ENCODE measurements at places on chromosomes 12 and 14.

DNA sequence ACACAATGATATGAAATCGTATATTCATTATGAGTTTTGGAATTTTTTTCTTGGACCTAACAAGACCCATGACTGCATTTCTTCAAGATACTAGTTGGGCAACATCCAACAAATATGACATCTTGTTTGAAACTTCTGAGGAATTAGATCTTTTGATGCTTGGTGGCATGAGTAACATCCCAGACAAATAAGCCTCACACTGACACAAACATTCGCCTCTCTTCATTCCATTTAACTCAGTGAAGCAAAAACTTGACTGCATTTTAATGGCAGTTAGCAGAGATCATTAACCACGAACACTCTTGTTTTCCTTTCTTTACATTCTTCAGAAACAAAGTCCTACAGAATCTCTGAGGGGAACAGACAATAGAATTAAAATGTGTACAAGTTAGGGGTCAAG, 758.3 kb downstream of the C12orf50 start:
- peak; percentile 23 for DNase-seq

- peak; percentile 88 for DNase-seq
Observed at GRCh38 chr12:2286461-2287131, 233.8 kb downstream of the CACNA1C start.

DNA sequence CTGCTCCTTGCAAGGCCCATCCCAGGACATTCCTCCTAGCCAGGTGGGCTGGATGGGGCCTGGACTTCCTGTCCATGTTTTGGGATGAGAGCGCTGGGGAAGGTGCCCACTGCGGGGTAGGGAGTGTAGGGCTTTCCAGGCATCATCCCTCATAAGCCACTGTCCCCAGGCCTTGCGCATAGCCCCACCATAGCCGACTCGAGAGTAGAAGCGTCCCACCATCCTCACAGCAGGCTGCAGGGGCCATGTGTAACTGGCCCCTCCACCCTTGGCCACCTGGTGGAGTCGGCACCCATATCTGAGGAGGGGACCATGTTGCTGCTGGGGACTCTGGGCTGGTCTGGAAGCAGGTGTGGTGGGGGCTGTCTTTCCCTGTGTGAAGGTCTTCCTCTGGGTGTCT, 30.5 kb downstream of the SH2B3 start:
- no peak for DNase-seq

GRCh38 chr14:68473794-68474193, 319.1 kb downstream of the ZFP36L1 start:
- DNase-seq = no peak

DNA sequence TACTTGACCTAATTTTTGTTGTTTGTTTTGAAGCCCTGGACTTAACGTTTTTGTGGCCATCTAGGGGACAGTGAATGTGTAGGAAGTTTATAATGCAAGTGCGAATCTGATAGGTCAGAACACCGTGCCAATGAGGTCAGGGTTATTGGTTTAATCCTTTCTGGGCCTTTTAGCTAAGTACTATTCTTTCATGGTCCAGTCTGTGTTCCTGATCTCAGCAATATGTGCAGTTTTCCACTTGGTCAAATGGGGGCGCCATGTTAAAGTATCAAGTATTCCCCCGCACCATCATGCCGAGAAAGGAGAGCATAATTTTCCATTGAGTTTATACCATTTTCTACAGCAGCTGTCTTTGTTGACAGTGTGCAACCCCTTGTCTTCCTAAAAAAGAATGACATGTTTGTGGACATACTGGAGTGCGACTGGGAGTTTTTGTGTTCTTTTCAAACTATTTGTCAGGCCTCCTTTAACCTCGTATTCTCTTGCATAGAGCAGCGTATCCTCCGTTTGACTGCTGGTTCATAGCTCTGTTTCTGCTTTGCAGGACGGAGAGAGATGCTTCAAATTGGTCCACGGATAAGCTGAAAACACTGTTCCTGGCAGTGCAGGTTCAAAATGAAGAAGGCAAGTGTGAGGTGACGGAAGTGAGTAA, 1.3 kb downstream of the AHSA1 start:
- DNase-seq = peak; percentile 77

- DNase-seq = no peak
Observed at GRCh38 chr14:100419856-100420255, 96.7 kb downstream of the SLC25A47 start.

DNA sequence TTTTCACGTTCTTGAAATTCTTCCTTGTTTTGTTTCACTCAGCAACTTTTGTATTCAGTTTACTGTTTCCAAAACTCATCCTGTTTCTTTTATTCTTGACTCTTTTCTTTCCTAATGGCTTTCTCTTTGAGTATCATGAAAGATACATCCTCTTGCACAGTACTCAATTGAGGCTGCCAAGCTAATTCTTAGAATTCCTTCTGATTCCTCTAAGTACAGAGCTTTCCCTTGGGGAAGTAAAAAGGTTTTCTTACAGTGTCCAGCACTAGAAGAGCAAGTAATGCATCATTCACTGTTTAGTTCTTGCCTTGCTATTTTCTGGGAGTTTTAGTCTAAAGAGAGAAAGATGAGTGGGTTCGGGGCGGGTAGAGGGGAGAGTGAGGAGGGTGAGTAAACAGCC, 154.1 kb downstream of the NEDD1 start:
- no peak for DNase-seq

- no peak for DNase-seq
Observed at GRCh38 chr14:100612986-100613385, 25.8 kb upstream of the BEGAIN start.

DNA sequence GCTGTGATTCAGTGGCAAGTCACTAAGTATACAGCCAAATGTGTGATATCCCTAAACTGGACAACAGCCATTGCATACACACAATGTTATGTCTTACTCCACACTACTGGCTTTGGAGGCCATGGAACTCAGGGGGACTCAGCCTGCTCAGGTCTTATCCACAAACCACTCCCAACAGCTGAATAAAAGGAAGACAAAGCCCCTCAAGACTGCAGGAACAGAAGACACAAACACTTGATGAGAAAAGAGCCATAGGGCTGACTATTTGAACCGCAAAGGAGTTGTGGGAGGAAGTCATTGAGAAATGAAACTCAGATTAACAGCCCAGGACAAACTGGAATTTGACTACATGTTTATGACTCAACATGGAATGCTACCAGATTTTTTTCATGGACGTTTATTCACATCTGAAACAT, 40.9 kb downstream of the PTGER2 start:
- DNase-seq = peak; percentile 93

GRCh38 chr14:21735639-21736307, 62.2 kb upstream of the OR4E1 start:
- no peak for DNase-seq

GRCh38 chr12:28378736-28379135, 188.5 kb downstream of the CCDC91 start:
- DNase-seq = peak; percentile 4

DNA sequence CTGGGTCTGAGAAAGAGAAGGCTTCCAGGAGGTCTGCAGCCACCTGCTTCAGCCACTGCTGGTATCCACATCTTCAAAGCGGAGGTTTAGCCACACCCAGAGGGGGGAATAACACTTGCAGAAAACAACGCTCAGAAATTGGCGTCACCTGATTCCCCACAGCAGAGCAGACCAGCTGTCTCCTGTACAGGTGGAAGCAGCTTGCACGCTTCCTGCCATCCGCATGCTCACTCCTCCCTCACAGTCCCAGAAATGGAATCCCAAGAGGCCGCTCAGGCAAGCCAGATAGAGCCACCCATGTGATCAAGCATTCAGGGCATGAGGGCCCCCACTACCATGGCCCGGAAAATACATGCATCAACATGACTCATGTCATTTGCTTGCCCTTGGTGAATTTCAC, 112.2 kb upstream of the DIO3 start:
- DNase-seq = no peak

- peak; percentile 91 for DNase-seq
Observed at GRCh38 chr14:61145034-61145902, 135.9 kb downstream of the TMEM30B start.

DNA sequence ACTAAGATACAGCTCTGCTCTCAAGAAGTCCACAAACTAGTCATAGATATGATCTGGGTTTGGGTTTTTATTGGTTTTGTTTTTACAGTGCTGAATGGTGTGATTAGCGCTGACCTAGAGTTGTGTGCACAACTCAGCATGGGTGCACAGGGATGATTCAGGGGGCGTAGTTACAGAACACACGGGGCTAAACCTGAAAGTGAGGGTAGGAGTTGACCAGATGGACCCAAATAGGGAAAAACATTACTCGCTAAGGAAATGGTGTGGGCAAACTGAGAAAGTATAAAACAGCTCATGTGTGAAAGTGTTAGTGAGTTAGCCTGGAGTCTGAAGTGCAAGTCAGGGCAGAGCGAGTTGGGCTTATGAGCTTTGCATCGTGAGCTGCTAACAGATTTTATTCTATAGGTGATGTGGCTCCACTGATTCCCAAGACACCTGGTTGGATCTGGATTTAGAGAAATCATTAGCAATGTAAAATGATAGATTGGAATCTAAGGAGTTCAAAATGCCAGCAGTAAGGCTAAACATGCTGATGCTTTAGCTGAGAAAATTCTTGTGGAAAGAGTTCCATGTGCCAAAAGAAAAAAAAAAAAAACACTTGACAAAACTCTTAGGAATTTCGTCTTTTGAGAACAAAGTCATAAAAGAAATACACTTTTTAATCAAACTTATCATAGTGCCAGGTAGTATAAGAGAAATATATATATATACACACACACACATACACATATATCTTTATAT, 134.9 kb downstream of the SLC5A8 start:
- DNase-seq = peak; percentile 8

GRCh38 chr12:76945867-76946266, 67.0 kb upstream of the CSRP2 start:
- peak; percentile 73 for DNase-seq
